ENCODE measurements at places on chromosomes 11 and 22.

DNA sequence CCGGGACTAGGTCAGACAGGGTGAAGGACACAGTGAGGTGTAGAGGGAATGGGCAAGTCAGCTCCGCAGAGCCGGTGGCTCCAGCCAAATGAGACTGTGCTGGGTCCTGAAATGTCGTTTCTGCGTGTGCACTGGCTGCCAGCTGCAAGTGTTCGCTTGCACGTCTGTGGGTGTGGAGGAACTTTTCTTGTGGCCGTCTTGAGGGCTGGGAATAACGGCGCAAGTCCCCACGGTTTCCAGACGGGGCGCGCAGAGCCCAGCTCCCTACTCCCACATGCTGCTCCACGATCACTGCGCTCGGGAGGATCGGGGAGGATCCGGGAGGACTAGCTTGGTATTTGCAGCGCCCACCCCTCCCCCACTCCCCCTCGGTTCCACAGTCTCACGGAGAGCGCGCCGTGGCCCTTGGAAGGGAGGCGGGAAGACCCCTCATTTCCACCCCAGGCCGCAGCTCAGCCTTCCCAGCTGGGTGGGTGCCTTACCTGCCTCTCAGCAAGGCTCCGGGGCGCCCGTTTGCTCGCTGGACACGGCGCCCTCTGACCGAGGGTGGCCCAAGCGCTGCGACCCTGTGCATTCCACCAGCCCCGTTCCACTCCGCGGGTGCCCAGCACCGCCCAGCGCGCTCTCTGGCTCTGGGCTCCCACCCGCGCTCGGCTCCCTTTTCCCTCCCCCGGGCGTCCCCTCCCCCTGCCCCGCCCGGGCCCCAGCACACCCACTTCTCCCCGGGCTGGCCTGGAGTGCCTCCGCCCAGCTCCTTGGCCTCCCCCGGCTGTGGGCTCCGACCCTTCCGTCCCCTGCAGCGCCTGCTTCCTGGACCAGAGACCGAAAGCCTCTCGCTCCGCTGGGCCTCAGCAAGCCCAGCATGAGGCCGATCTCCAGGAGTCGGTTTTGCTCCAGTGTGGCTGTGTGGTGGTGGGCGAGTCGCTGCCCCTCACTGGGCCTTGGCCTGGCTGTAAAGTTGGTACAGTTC, at the start of gene KCNE3:
Gene KCNE3, minus strand, starts transcription at position 634 of the 970 bp plus-strand sequence. CDS start 9,986 bp downstream, outside the sequence.
- DNase-seq, result no peak

DNA sequence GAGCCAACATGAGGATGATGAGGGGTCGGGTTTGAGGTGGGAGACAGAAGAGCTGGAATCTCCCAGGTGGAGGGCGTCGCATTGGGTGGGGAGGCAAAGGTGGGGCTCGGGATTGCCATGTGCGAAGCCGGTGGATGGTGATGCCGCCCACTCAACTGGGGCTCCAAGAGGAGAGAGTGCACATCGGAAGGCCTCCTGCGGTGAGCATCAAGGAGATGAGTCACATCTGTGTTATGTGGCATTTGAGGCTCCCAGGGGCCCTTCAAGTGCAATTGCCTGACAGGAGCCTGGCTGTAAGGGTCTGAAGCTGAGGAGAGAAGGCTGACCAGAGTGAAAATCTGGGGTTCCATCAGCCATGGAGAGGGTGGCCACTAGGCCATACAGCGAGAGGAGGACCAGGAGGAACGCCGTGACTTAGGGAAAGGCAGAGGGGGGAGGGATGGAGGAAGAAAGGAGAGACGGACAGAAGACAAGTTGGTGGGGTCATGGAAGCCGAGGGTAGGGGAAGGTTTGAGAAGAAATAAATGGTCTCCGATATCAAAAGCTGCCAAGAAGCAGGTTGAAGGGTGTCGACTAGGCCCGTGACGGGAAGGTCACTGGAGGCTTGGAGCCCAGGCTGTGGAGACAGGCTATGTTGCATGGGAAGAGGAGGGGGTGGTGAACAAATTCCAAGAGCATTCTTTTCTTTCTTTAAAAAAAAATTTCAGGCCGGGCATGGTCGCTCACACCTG, 21.3 kb downstream of the RASD2 start:
- DNase-seq, result no peak

- no peak for DNase-seq
Observed at GRCh38 chr11:85572056-85572455, 55.1 kb downstream of the DLG2 start.

DNA sequence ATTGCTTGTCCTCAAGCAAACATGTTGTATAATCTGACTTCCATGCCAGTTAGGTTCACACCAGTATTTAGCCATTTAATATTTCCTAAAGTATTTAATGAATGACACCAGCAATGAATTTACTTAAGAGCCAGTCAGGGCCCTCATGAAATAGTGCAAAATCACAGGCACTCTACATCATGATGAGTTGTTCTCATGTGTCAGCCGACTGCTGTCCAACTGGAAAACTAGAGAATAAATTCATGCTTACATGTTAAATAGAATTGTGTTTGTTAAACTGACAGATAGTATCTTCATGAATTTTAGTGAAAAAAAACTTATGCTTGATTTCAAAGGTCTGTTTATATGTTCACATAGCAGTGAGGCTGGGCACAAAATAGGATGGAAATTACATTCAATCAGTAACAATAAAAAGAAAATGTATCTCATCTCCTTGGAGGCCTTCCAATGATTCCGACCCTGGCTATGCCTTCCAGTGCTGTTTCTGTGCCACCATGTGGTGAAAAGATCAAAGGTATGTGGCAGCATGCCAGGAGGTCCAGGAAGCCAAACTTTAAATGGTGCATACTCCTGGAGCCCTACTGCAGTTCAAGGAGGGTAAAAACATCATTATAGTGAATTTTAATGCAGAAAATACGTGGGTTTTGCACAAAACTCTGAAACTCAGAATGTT, 45.2 kb downstream of the CTSC start:
- peak; percentile 44 for DNase-seq

DNA sequence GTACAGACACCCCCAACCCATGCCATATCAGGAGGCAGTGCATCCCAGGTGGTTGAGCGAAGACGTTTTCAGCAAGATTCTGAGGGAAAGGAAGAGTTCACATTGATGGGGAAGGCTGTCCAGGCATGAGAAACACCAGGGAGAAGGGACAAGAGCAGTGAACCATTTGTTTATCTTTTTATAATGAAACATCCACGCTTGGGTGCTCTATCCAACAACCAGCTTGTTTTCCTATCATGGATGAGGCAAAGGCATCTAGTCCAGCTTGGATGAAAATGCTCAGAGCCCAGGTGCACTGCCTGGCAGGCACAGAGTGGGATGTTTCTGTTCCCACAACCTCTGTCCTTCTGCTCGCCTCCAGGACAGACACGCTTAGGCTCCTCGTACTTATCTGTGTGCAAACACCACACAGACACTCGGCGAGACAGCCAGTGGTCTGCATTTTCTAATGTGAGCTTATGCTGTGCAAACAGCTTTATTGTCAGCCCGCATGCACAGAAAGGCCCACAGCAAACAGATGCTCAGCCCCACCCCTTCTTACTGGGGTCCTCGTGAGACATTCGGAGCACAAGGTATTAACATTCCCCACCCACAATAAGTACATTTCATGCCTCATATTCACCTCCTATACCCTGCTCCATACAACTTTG, 45.4 kb upstream of the NTM start:
- DNase-seq, result no peak

DNA sequence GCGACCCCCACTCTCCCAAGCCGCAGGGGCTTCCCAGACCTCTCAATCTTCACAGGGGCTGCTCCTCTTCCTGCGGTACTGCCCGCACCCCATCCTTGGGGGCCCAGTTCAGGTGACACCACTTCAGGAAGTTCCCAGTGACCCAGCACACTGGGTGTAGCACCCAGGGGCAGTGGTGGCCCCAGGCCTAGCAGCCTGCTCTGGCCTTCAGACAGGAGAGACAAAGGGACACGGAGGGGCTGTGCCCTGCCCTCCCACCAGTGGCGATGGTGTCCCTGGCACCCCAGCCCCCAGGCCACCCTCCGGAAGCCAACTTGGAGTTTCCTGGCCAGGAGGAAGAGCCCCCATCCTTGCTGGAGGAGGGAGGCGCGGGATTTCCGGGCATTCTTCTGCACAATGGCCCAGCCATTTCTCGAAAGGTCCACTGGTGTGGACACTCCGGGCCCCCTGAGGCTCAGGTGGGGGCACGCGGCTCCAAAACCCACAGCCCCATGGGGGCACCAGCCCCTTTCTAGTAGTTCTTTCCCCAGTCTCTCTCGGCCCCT, 978 bp upstream of the CLDN5 start:
- DNase-seq, result no peak

- DNase-seq, result no peak
Observed at GRCh38 chr11:111177037-111177871, 68.3 kb upstream of the POU2AF2 start.

GRCh38 chr11:132942611-132943356, 589.5 kb downstream of the OPCML start:
- no peak for DNase-seq

DNA sequence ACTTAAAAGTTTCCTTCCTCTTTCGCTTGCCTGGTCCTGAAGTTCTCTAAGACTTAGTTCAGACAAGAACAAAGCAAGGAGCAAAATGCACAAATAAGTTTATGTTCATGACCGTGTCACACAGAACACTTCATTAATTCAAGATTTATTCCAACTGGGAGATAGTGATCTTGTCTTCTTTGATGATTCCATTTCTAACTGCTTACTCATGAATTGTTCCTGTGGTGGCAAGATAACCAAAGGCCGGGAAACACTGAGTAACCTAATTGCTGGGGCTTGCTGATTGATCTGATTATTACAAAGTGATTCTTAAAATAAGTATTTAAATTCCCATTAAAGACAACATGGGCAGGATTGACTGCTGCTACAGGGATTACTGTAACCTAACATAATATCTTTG, 1462.9 kb upstream of the RAG2 start:
- DNase-seq, result no peak

GRCh38 chr11:31823644-31824331, 12.7 kb upstream of the PAX6 start:
- DNase-seq, result no peak

DNA sequence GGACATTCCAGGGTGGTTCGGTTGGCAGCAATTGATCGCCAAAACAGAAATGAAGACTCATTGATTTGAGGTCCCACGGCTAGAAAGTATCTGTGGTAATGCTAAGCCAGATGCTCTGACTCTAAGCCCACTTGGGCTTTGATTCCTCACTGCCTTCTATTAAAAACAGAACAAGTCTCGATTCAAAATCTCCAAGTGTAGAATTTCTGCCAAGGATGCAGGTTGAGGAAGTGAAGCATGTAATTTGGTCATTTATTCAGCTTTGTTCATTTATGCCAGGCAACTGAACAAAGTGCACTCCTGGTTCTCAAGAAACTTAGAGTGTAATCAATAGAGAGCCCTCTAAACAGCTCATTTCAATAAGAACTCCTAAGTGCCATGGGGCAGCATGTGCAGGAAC, 2.3 kb upstream of the CEP295 start:
- DNase-seq, result no peak

GRCh38 chr22:49726701-49727101, 101.0 kb downstream of the BRD1 start:
- no peak for DNase-seq

GRCh38 chr22:19718456-19719049, 4.2 kb downstream of the SEPTIN5 start:
- DNase-seq, result no peak

Data from NCI-H2029 treated with DMSO at 0.1 percent for 48 hours (cell line).